Left colon (tissue), 2 donors: ENCODE measurements at places on chromosomes 5 and 9. TPM values are rescaled to one million over a fixed set of nuclear protein-coding genes. Genes with fewer than 3 reads are reported as not detected.

KCNV2 gene
- not detected for total RNA-seq

ANKRD20A1 gene
- 5.6 TPM for total RNA-seq

PIP5KL1 gene
- total RNA-seq, result 1.3 TPM

TEK gene
- total RNA-seq, result 4.2 TPM

HAVCR2 gene
- 1.3 TPM for total RNA-seq

- no peak for DNase-seq
Measured at GRCh38 chr9:81266674-81267073, 422.7 kb downstream of the TLE1 start.

GRCh38 chr9:126464694-126465441, 138.2 kb downstream of the MVB12B start:
- no peak for DNase-seq

- peak; percentile 36 for DNase-seq
Measured at GRCh38 chr9:131668439-131669268, 71.2 kb downstream of the RAPGEF1 start.

GRCh38 chr5:179974946-179975712, 67.4 kb upstream of the TBC1D9B start:
- peak; percentile 60 for DNase-seq

GRCh38 chr5:146340260-146341081, 1.8 kb downstream of the POU4F3 start:
- DNase-seq, result peak; percentile 55

DNA sequence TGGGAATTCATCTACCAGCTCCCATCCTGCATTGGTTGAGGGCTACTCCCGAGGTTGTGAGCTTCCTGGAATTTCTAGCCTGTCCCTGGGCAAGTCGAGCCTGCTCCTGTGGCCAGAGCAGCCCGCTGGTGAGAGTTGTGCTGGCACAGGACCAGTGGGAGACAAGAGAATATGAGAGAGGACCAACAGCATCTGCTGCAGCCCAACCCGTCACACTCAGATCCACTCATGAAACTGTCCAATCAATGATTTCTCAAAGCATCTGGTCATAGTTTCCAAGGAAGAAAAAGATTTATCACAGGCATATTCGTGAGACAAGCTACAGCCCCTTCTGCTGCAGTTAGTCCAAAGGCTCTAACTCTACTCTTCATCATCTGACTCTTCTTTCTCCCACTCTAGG, 64.4 kb upstream of the RAI14 start:
- DNase-seq, result no peak

DNA sequence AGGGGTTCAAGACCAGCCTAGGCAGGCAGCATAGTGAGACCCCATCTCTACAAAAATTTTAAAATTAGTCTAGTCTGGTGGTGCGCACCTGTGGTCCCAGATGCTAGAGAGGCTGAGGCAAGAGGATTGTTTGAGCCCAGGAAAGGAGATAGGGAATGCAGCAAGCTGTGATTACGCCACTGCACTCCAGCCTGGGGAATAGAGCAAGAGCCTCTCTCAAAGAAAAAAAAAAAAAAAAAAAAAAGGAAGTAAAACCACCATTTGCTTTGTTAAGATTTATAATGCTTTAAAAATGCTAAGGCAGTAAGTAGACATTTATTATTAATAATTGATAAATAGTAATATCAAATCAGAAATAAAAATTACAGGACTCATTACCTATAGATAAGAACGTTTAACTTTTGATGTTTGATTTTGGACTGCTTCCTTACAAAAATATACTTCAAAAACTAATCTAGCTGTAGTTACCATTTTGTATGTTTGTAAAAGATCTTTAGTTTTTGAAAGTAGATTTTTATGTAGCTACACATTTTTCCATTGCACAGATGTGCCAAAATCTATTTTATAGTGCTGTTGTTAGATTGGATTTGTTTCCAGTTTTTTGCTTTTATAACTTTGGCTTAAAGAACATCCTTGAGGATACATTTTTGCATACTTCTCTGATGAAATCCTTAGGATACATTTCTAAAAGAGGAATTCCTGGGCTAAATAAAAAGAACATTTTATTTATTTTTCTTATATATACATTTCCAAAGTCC, 86.4 kb downstream of the INIP start:
- no peak for DNase-seq

- no peak for DNase-seq
Measured at GRCh38 chr9:116271991-116272390, 118.4 kb downstream of the PAPPA start.

GRCh38 chr5:123937230-123937629, 425.3 kb downstream of the CSNK1G3 start:
- DNase-seq, result peak; percentile 21

GRCh38 chr5:136098176-136098575, 34.5 kb upstream of the SMAD5 start:
- DNase-seq, result no peak
